ENCODE measurements at places on chromosomes 5 and 9.

GRCh38 chr9:88753691-88754367 lies 218.9 kb downstream of the NXNL2 start:
- no peak for DNase-seq

- no peak for DNase-seq
These were observed 28.4 kb downstream of the ZFP62 start for GRCh38 chr5:180832638-180833068.

GRCh38 chr9:8450810-8451545 lies 651.4 kb upstream of the DMAC1 start:
- DNase-seq, result no peak

DNA sequence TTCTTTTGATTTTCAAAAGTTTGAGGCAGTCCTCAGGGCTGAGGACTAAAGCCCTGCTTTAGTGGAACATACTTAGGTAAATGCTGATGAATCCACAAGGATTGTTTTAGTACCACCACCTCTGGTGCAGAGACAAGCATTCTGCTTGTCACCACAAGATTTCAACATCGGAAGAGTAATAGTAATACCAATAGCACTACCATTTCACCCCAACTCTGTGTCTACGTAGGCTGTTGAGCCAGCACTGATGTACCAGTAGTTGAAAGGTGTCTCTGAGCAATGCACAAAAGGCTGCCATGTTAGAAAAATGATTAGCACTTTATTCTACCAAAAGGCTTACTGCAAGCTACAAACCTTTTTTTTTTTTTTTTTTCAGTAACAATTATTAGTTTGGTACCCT lies 213.2 kb upstream of the SLC24A2 start:
- DNase-seq, result no peak

- DNase-seq, result no peak
These were observed 132.9 kb downstream of the SREK1 start for GRCh38 chr5:66276986-66277385.

DNA sequence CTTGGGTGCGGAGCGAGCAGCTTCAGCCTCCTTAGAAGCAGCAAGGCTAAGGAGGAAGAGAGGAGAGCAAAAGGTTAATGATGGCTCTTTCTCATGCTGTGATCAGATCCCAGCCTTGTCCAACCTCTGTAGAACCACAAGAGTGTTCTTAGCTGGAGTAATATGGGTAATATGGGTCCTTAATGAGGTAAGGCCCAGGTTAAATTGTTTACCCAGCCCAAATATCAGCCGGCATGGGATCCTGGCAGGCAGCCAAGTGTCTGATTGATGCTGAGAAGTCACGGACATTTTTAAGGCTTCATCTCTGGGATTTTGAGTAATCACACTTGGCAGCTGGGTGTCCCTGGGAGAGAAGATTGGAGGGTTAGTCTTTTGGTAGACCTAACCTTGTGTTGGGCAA lies 32.3 kb downstream of the GLRA1 start:
- no peak for DNase-seq

- no peak for DNase-seq
These were observed 69.8 kb downstream of the MRPL36 start for GRCh38 chr5:1729641-1730486.

DNA sequence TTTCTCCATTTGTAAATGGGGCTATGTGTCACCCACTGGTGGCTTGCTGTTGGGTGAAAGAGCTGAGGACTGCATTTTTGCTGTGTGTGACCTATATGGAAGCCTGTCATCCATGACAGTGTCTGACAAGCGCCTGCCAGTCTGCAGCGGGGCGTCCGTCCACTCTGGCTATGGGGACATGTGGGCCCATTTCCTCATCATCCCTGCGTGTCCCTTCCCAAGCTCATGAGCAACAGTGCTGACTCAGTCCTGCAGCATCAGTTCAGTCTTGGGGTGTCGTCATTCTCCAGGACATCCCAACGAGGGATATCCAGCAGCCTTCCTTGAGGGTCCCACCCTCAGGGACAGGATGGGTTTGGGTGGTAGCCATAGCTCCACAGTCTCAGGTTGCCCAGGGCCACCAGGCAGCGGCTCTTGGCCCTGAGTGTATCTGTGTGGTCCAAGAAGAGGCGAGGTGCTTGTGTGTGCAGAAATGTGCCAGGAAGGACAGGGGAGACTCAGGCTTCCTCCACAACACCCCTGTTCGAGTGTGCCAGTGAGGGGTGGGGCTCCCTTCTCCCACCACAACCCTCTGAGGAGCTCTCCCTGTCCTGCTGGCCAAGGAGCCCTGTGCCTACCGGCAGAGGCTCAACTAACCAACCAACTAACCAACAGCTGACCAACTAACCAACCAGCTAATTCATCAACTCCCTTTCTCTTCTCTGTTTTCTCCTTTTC lies 2.1 kb downstream of the FGD3 start:
- no peak for DNase-seq

- DNase-seq, result no peak
These were observed 69.0 kb downstream of the MVB12B start for GRCh38 chr9:126395439-126396212.

GRCh38 chr9:78307360-78307759 lies 10.4 kb downstream of the PSAT1 start:
- DNase-seq, result no peak

GRCh38 chr9:116658265-116658664 lies 28.8 kb upstream of the TRIM32 start:
- DNase-seq, result no peak

GRCh38 chr5:83866181-83866580 lies 145.5 kb upstream of the HAPLN1 start:
- DNase-seq, result no peak

DNA sequence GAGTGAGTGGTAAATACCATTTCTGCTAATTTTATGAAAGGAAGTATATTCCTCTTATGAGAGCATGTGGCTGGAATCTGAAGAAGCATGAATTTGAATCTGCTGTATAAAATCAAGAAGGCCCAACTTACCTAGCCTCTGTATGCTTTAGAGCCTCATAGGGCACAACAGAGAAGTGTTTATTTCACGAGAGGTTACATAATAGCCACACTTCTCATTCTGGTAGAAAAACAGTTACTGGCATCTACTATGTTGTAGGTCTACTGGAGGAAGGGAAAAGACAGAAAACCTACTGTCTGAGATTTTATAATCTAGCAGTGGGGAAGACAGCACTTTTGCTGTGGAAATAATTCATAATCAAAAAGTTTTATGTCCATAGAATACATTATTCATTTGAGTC lies 172.6 kb upstream of the ZNF608 start:
- DNase-seq, result no peak

DNA sequence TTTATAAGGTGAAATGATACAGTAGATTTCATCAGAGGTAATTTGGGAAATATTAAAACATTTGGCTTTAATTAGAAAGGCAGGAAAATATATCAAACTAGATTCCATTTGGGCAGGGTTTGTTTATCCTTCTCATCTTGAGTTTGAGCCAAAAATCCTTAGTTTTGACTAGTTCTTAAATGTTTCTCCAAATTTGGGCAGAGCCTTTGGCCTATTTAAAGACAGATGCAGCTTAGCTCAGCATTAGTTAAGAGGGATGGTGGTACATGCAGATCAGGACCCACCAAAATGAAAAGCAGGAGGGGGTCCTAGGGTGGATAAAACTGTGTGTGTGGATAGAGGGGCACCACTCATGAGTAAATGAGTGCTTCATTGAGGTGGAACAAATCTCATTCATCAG lies 20.3 kb upstream of the ARRDC3 start:
- DNase-seq, result no peak

DNA sequence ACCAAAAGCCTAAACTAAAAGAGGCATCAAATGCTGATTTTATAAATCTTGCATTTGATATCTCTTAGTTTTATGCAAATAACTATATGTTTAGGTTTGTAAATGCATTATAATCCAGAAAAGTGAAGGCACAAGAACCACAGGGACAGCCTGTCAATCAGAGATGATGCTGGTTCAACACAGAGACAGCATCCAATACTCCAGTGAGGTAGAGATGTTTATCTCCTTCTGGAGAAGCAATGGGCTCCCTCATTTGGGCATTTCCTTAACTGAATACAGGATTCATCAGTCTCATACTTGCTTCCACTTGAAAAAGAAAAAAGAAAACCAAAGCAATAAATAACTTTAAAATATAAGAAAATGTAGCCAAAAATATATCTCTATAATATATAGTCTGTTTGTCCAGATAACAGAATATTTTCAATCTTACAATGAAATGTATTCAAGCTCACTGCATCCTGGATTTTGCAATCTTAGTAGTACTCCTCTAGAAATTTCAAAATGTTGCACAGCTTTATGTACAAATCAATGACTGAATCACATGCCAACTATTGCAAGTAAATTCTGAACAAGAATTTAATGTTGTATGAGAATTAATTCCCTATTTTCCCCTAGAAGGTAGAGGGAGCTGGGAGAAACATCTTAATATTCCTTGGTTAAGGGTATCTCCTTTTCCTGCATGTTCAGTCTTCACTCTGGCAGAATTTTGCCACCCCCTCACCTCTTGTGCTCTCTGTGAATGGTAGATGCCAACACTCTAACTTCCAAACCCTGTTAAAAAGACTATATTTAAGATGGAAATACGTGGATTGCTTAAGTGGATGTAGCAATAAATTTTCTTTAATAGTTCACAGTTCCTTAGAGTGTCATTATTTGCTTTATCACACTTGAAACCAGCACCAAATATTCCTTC lies 191.1 kb upstream of the GAS1 start:
- no peak for DNase-seq

GRCh38 chr9:99601571-99602111 lies 220.0 kb upstream of the NR4A3 start:
- DNase-seq, result no peak

DNA sequence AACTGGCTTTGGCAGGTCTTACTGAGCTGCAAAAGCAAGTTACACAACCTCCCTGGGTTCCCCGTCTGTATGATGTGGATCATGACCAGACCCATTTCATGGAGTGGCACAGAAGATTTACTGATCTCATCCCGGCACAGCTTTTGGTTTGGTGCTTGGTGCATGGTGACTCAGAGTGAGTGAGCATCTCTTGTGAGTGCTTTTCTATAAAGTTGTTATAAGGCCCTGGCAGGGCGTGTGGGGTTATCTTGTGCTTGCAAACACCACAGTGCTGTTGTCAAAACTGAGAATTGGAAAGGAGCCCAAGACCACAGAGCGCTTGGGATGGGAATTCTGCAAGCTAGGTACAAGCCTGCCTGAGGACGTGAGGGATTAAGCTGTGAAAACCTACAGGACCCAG lies 425.2 kb downstream of the GADD45G start:
- no peak for DNase-seq

GRCh38 chr5:66741394-66741793 lies 145.2 kb downstream of the MAST4 start:
- DNase-seq, result no peak

DNA sequence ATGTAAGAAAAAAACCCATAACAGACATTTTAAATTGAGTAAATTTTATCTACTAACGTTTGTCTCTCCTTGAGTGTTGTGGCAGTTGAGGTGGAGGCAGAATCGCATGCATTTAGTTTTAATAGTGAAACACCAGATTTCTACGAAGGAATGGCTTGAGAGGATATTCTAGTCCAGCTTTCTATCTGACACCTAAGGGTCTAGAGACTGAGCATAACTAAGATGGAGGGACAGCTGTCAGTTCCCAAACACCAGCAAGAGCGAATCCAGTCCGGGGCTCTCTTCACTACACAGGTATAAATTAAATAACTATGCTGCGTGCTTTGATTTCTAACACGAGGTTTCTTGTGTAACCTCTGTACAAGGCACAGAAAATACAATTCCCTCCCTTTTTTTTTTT lies 1.4 kb downstream of the NCBP1 start:
- DNase-seq, result no peak

- DNase-seq, result no peak
These were observed 156.4 kb upstream of the ADAMTS16 start for GRCh38 chr5:4983701-4984100.

- no peak for DNase-seq
These were observed 172.3 kb upstream of the PLPPR1 start for GRCh38 chr9:100856238-100856637.

GRCh38 chr5:105807290-105807689 lies 1863.4 kb downstream of the EFNA5 start:
- no peak for DNase-seq

DNA sequence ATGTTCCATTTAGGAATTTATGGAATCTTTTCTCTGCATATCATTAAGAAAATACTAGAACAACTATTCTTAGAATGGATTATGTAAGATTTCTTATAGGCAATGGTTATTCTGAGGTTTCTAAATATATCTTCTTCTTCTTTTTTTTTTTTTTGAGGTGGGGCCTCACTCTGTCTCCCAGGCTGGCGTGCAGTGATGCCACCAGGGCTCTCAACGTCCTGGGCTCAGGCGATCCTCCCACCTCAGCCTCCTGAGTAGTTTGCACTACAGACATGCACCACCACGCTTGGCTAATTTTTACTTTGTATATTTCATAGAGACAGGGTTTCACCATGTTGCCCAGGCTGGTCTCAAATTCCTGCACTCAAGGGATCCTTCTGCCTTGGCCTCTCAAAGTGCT lies 137.2 kb downstream of the SREK1 start:
- no peak for DNase-seq

DNA sequence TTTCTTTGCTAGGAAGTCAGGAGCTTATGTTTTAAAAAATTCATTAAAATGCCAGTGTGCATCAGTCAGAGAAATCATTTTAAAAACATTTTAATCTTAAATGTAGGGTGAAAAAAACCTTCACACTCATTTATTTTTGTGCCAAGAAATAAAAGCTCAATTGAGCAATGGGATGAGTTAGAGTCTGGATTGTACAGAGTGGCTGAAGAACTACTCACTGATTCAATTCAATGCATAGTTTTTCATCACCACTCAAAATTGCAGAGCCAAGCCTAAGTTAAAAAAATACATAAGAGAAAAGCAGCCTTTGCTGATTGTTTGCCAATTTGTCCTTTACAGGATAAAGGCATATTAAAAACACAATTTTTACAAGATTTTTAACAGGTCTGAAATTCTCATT lies 168.2 kb upstream of the DMRTA1 start:
- DNase-seq, result no peak

DNA sequence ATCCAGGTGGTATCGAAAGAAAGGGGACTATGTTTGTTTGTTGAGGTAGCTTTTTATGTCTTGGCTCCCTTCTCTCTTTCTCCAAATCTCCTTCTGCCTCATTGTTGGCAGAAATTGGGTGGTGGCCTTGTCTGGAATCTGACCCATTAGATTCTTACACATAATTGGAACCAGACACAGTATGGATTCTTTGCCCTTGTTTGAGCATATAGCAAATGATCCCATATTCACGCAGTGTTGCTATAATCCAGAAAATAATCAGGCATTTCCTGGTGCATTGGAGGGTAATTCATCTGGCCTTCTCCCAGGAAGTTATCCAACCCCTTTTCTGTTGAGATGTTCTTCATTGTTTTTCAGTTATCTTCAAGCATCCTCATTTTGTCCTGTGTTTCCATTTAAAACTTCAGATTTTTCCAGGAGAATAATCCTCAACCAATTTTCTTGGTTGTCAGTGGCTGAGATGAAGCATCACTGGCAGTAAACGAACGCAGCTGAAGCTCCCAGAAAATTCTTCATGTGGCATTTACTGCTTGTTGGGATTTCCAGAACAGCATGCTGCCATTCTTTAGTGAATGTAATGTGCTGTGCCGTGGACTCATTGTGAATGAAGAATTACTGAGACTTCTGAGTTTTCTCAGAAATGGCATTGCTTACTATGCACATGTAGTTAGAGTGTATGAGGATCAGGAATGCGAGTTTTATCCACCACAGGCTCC lies 70.5 kb upstream of the NTRK2 start:
- DNase-seq, result no peak

All from iPS DF 19.7 (cell line).